Caco-2 (cell line): ENCODE measurements at places on chromosomes 5 and 9. TPM values are rescaled to one million over a fixed set of nuclear protein-coding genes. Genes with fewer than 3 reads are reported as not detected.
A peak's percentile ranks its signal among the peaks of the same experiment; 100 is the strongest.

Gene MFAP3
- total RNA-seq, result 21.9 and 24.1 TPM in 2 replicates

Gene PCSK5
- total RNA-seq, result 10.9 and 13.0 TPM in 2 replicates

DNA sequence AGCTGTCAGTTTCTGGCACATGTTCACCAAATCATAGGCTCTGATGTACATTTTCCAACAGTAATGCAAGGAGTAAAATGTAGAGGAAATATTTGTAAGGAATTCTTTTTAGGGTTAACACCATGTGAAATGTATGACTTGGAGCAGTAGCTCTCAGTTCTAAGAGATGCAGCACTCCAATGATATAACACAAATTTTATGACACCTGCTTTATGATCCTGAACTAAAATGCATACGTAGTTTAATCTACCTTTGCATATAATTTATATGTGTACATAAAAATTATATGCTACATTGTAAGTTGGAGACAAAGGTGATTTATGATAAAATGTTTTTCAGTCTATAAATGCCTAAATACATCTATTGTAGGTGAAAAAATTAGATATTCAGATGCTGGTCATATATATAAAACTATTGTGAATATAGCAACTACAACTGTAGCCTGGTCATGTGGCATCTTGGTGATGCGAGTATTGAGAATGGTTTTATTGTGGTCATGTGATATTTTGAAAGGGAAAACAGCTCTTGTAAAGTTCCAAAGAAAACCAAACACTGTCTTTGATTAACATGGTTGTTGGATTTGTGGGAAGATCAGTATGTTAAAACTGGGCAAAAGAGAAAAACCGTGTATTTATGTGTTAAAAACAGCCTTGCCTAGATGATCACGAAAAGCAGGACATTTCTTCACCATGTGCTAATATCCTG, 171.0 kb downstream of the TRIO start:
- DNase-seq, result no peak
- H3K27ac ChIP-seq, result no peak overlapping the region

DNA sequence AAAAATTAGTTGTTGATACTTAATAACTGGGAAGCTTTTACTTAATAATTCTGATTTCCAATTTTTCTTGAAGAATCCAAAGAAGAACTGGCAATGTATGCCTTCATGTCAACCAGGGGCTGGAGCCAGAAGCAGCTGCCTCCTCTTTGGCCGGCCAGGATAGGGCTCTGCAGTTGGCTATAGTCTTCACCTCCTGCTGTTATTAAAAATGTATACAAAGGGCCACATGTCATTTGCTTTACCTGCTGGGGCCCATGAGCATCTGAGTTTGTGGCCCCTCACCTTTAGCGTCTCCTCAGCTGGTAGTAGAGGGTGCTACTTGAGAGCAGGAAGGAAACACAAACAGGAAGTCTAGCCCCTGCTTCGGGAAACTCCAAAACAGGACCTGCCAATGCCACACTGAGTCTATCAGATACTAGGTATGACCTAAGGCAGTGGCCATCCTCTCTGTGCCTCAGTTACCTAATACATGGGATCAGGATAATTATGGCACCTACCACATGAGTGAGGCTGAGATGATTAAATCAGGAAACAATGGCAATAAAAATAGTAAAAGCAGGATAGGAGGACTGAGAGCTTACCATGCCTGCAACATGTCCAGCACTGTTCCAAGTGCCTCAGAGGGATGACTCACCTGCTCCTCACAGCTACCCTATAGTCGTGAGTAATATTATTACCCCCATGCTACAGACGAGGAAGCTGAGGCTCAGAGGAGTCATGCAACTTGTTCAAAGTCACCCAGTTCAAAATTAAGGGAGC, 21.3 kb downstream of the CCDC69 start:
- H3K36me3 ChIP-seq, result no peaks in the 10 kb centered on the region
- H3K27ac ChIP-seq, result no peak overlapping the region
- no peak overlapping the region for H3K4me3 ChIP-seq
- DNase-seq, result peak; percentile 9

DNA sequence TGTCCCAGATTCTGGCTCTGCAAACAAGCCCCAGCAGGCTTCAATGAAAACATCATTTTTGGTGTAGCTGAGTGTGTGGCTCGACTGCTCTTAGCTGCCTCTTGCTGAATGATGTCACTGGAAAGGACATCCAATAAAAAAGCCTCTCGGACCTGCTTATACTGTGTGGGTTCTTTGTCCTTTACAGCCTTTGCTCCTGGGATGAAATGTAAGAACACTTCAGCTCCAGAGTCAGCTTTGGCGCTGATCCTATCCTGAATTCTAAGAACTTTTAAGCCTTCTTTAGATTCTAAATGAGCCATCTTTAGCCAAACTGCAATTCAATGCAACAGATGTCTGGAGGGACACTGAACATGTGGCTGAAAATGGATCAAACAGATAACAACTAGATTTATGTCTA, 404.6 kb upstream of the C9orf72 start:
- no peaks in the 10 kb centered on the region for H3K36me3 ChIP-seq
- H3K27me3 ChIP-seq, result no peaks in the 10 kb centered on the region
- DNase-seq, result no peak
- no peak overlapping the region for H3K4me3 ChIP-seq
- no peaks in the 10 kb centered on the region for H3K4me1 ChIP-seq
